Psoas muscle (tissue), 8 donors: ENCODE measurements at places on chromosomes 7 and 10. TPM values are rescaled to one million over a fixed set of nuclear protein-coding genes. Genes with fewer than 3 reads are reported as not detected.
A peak's percentile ranks its signal among the peaks of the same experiment; 100 is the strongest.

- peaks cover 7% of the 10 kb centered on the region for H3K4me1 ChIP-seq
- no peaks in the 10 kb centered on the region for H3K36me3 ChIP-seq
- H3K27me3 ChIP-seq = no peaks in the 10 kb centered on the region
- peak overlapping the region; percentile 77 for H3K4me3 ChIP-seq
- DNase-seq = no peak
Observed at GRCh38 chr7:128410451-128410753, 620 bp upstream of the IMPDH1 start.

CHAT gene
- total RNA-seq = not detected

LRRC4 gene
- 5.0 TPM for total RNA-seq

DNA sequence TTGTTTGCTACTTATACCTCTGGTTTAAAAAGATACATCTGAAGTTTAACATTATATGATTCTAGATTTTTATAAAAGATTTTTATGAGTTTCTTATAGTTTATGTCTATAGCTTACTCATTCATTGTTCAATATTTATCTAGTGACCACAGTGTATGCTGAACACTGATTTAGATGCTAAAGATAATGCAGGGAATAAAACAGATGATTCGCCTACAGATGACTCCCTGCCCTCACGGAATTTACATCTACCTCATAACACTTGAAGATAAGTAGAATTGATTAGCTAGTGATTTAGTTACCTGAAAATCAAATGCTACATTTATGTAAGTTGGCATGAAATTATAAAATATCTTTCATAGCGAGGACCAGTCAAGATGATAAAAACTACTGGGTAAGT lies 105.8 kb downstream of the HIPK2 start:
- H3K36me3 ChIP-seq = peaks cover 9% of the 10 kb centered on the region
- no peak overlapping the region for H3K4me3 ChIP-seq
- H3K4me1 ChIP-seq = peaks cover 18% of the 10 kb centered on the region
- no peak overlapping the region for H3K27ac ChIP-seq
- no peak for DNase-seq

PALD1 gene
- 2.8 TPM for total RNA-seq

GRCh38 chr10:68594405-68594804 lies 34.3 kb downstream of the TET1 start:
- H3K4me1 ChIP-seq = peaks cover 3% of the 10 kb centered on the region
- H3K4me3 ChIP-seq = no peak overlapping the region
- H3K27ac ChIP-seq = no peak overlapping the region
- no peaks in the 10 kb centered on the region for H3K36me3 ChIP-seq
- DNase-seq = no peak

DNA sequence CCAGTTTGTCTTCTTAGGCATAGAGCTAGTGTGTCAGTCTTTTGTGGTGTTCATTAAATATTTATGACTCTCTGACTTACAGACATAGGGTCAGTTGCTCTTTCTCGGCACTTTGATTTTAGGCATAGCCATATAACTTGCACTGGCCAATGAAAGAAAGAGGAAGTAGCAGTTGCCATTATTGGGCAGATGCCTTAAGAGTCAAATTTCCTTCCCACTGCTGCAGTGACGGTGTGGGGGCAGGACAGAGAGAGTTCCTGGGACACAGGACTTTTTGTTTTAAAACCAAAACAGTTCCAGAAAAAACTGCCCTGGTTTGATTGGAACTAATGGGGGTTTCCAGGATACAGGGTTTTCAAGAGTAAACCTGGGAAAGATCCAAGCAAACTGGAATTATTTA lies 60.2 kb upstream of the PHF14 start:
- DNase-seq = no peak
- H3K4me3 ChIP-seq = no peak overlapping the region
- no peaks in the 10 kb centered on the region for H3K4me1 ChIP-seq
- no peaks in the 10 kb centered on the region for H3K27me3 ChIP-seq

- H3K27me3 ChIP-seq = peaks cover 7% of the 10 kb centered on the region
- DNase-seq = peak; percentile 92
- peaks cover 29% of the 10 kb centered on the region for H3K4me1 ChIP-seq
- peak overlapping the region; percentile 5 for H3K27ac ChIP-seq
- H3K4me3 ChIP-seq = peak overlapping the region; percentile 60
- H3K36me3 ChIP-seq = no peaks in the 10 kb centered on the region
Observed at GRCh38 chr10:102229810-102230263, 3.7 kb downstream of the ELOVL3 start.

GRCh38 chr10:112524641-112525040 lies 77.6 kb downstream of the VTI1A start:
- no peak for DNase-seq
- H3K4me3 ChIP-seq = no peak overlapping the region

GRCh38 chr10:106302961-106303360 lies 861.5 kb downstream of the SORCS1 start:
- no peaks in the 10 kb centered on the region for H3K27me3 ChIP-seq
- no peak overlapping the region for H3K27ac ChIP-seq
- no peak for DNase-seq
- H3K4me3 ChIP-seq = no peak overlapping the region
- H3K36me3 ChIP-seq = no peaks in the 10 kb centered on the region

DNA sequence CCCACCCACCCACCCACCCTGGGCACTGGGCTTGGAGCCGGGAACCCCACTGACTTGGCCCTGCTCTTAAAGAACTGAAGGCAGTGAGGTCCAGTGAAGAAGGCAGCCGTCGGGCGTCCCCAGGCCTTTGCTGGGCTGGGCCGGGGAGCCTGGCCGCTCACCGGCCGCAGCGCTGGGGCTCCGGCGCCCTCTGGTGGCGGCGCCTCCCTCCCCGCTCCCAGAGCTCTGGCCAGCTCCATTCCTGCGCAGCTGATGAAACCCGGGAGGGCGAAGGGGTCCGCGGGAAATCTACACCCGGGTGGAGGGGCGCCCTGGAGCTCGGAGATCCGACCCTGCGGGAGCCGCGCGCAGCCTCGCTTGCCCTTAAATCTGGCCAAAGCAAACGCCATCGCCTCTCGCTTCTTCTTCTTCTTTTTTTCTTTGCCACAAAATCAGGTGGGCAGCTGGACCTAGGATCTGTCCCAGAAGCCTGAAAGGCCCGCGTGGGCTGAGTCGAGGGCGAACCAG lies 1.7 kb upstream of the CXCL12 start:
- DNase-seq = peak; percentile 84
- peak overlapping the region; percentile 20 for H3K4me3 ChIP-seq
- peaks cover 26% of the 10 kb centered on the region for H3K4me1 ChIP-seq
- H3K27me3 ChIP-seq = no peaks in the 10 kb centered on the region
- H3K36me3 ChIP-seq = no peaks in the 10 kb centered on the region

CPED1 gene
- total RNA-seq = 12.0 TPM

- H3K27me3 ChIP-seq = no peaks in the 10 kb centered on the region
- no peak overlapping the region for H3K27ac ChIP-seq
- DNase-seq = no peak
- H3K36me3 ChIP-seq = no peaks in the 10 kb centered on the region
- H3K4me3 ChIP-seq = no peak overlapping the region
Observed at GRCh38 chr7:11609096-11609670, 222.8 kb downstream of the THSD7A start.

- no peak overlapping the region for H3K4me3 ChIP-seq
- no peak for DNase-seq
- H3K27me3 ChIP-seq = no peaks in the 10 kb centered on the region
- H3K36me3 ChIP-seq = no peaks in the 10 kb centered on the region
- no peaks in the 10 kb centered on the region for H3K4me1 ChIP-seq
- no peak overlapping the region for H3K27ac ChIP-seq
Observed at GRCh38 chr10:96671211-96671890, 49.0 kb downstream of the PIK3AP1 start.

GRCh38 chr7:41788556-41788955 lies 85.7 kb upstream of the INHBA start:
- no peak overlapping the region for H3K4me3 ChIP-seq
- no peaks in the 10 kb centered on the region for H3K27me3 ChIP-seq
- no peak overlapping the region for H3K27ac ChIP-seq

GRCh38 chr10:90993340-90993739 lies 72.5 kb upstream of the ANKRD1 start:
- peaks cover 12% of the 10 kb centered on the region for H3K4me1 ChIP-seq
- peak overlapping the region; percentile 5 for H3K4me3 ChIP-seq

GRCh38 chr10:48251525-48252353 lies 22.8 kb downstream of the FRMPD2 start:
- no peak overlapping the region for H3K27ac ChIP-seq
- peaks cover 4% of the 10 kb centered on the region for H3K27me3 ChIP-seq
- H3K4me1 ChIP-seq = no peaks in the 10 kb centered on the region
- no peak for DNase-seq

GRCh38 chr7:18771834-18772566 lies 276.5 kb downstream of the HDAC9 start:
- no peaks in the 10 kb centered on the region for H3K27me3 ChIP-seq
- H3K27ac ChIP-seq = no peak overlapping the region
- DNase-seq = no peak
- no peak overlapping the region for H3K4me3 ChIP-seq
- H3K36me3 ChIP-seq = peaks cover 5% of the 10 kb centered on the region

LBX1 gene
- 12.3 TPM for total RNA-seq

AKR1C2 gene
- 77.9 TPM for total RNA-seq

STRIP2 gene
- 58.3 TPM for total RNA-seq
